ENCODE measurements at places on chromosomes 4 and X.

DNA sequence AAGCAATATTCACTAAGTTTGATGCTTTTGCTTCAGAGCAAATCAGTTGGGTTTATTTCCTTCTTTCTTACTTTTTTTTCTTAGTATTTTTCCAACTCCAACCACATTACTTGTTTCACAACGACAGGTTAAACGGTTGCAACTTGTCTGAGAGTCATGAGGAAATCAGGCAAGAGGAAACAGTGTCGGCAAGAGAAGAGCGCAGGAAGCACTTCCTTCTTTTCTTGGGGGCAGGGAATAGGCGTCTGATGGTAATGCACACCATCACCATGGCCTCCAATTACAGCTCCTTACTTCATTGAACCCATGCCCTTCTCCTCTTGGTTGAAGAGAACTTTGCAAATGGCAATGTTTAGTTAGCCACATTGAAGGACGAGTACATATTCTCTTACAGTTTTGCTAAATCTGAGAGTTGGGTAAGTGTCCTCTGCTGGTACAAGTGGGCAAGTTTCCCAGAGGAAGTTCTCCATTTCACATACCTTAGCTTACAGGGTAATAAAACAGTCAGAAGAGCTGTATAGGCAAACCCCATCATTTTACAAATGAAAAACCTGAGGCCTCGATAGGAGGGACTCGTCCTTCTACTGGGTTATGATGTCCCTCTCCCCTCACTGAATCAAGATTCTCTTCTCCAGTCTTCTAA, 8.3 kb upstream of the CXCL8 start:
- no peak for DNase-seq

- no peak for DNase-seq
These were observed 1487.3 kb downstream of the PCDH7 start for GRCh38 chr4:32207456-32207855.

- DNase-seq = no peak
These were observed 3.5 kb downstream of the EMD start for GRCh38 chrX:154382483-154383069.

DNA sequence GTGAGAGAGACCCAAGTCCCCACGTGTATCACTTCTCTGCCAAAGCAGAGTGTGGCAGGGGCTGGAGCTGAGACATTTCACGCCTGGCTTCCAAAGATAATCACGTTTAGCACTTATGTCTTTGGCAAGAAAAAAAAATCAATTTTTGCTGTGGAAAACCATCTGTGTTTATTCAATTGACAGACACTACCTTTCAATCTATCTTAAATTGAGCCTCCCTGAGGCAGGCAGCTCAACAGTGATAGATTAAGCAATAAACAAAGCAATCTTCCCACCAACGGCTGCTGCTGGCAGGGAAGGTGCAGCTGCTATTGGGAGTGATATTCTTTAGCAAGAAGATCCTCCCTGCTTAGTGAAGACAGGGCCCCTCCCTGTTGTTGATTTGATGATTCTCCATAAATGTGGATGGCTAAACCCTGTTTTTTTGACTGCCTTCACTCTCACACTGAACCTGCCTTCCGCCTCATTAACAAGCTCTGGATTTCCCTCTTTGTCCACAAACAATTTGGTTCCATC, 11.6 kb upstream of the MAGEB17 start:
- DNase-seq = no peak

GRCh38 chr4:88791274-88791673, 93.6 kb upstream of the NAP1L5 start:
- DNase-seq = no peak

GRCh38 chr4:159823743-159824142, 720.9 kb downstream of the RAPGEF2 start:
- no peak for DNase-seq

DNA sequence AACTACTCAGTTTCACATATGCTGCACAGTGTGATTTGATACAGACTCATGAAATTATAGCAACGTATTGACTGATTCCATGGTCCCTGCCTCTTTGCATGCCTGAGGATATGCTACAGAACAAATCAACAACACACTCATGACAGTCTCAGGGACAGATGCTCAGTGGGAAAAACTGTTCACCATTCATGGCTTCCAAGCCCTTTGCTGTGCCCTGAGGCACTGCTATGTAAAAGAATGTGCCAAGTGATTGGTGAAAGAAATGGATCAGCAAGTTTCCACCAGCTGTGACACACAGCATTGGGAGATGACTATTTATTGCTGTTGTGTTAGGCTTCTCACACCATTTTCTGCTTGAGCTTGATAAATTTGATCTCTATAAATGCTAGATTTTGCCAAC, 825.6 kb upstream of the INTU start:
- no peak for DNase-seq

DNA sequence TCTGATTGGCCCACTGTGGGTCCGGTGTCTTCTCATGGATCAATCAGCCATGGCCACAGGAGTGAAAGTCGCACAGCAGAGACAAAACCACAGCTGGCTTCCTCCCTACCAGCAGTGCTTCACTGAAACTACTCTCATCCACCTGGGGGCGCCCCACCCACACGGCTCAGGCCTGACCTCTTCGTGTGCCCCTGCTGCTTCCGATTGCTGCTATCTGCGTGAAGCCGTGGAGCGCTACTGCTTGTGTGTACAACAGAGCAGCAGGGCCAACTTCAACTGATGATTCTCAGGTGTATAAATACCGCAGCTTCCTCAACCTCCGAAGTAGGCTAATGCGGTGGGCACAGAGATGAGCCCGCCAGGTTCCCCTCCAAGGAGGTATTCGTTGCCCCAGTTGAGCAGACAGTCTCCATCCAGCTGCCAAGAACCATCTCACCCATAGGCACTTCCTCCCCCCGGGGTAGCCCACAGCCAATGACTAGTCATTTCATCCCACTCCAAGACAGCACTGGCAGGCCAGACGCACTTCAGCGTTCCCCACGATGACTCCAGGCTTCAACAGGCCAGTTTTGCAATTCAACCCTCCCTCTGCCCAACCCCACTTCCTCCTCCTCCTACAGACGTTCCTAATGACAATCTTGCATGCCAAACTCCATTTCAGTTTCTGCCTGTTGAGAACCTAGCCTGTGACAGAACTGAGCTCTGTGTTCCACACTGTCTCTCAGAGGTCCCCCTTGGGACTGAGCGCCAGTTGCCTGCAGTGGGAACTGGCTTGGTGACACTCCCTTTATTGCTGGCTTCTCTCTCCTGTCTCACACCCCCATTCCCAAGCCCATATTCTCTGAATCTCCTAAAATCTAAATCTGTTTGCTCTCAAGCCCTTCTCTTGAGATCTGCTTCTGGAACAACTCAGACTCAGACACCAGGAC, 41.3 kb upstream of the ATP6AP2 start:
- DNase-seq = no peak

GRCh38 chrX:38305971-38306370, 21.3 kb downstream of the RPGR start:
- no peak for DNase-seq

DNA sequence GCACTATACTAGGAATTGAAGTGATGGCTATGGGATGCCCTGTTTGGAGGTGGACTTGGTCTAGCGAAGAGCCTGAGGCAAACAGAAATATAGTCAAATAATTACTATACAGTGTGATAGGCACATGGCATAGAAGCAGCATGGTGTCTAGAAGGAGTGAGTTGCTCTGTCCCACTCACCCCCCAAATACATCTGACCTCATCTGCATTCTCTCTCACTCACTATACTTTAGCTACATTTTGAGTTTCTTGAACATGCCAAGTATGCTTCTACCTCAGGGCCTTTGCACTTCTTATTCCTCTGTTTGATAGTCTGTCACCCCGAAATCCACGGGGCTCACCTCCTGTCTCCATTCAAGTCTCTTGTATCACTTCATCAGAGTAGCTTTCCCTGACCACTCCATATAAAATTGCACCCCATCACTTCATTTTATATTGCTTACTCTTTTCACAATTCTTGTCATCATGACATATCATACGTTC, 2.6 kb upstream of the FIP1L1 start:
- no peak for DNase-seq
